Left renal pelvis (tissue), 4 donors: ENCODE measurements at places on chromosomes 1 and 21.

DNA sequence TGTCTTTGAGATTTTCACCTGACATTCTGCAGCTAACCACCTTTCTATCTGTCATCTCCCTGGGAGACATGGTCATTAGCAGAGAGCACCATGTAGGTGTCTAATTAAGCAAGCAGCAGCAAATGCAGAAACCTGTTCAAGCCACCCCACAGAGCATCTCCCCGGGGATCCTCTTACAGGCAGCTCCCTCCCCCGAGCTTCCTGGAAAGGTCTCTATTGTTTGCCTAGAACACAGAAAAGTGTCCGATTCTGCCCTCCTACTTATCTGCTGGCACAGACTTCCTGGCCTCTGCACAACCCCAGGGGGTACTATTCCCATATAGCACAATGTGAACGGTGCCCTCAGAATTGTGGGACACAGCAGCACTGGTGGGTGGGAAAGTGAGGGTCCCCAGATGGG, 46.1 kb downstream of the PLEKHA6 start:
- DNase-seq: no peak

DNA sequence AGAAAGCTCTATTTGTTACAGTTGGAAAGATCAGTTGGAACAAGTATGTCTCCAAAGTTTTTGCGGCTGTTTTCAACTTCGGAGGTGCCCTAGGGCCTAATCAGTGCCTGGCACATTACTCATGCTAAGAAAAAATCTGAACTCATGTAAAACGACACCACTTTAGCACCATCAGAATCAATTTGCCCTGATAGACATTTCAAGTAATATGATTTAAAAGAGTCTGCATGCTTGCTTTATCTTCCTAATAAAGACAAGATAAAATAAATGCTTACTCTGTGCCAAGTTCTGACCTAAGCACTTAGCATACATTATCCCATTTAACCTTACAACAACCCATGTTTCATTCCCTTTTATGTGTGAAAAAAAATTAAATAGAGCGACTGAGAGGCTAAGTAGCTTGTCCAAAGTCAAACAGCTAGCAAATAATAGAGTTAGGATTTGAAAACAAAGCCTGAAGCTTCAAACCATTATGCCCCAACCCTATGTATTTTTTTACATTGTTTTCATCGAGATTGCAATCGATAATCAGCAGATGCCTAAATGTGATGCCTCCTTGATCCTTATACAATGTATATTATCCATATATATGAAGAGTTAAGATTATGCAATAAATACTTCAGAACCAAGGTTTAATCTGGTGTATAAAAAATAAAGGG, 91.3 kb downstream of the DENND1B start:
- no peak for DNase-seq

- no peak for DNase-seq
Observed at GRCh38 chr1:93595743-93596142, 85.9 kb downstream of the BCAR3 start.

- no peak for DNase-seq
Observed at GRCh38 chr1:202192770-202193613, 607 bp upstream of the LGR6 start.

DNA sequence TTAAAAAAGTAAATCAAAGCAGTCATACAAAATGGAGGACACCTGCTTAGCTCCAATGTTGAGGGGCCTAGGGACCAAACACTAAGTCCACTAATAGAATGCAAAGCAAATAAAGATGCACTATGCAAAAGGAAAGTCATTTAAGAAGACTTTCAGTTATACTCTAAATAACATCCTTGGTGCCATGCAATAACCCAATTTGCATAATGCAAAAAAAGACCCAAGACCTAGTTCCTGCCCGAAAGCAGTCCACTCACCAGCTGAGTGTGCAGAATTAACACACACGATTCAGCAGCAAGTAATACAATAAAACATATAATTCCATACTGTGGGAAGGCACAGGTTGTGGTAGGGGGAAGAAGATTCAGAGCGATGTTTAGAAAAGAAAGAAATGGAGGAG, 101.8 kb downstream of the TGFBR3 start:
- no peak for DNase-seq

DNA sequence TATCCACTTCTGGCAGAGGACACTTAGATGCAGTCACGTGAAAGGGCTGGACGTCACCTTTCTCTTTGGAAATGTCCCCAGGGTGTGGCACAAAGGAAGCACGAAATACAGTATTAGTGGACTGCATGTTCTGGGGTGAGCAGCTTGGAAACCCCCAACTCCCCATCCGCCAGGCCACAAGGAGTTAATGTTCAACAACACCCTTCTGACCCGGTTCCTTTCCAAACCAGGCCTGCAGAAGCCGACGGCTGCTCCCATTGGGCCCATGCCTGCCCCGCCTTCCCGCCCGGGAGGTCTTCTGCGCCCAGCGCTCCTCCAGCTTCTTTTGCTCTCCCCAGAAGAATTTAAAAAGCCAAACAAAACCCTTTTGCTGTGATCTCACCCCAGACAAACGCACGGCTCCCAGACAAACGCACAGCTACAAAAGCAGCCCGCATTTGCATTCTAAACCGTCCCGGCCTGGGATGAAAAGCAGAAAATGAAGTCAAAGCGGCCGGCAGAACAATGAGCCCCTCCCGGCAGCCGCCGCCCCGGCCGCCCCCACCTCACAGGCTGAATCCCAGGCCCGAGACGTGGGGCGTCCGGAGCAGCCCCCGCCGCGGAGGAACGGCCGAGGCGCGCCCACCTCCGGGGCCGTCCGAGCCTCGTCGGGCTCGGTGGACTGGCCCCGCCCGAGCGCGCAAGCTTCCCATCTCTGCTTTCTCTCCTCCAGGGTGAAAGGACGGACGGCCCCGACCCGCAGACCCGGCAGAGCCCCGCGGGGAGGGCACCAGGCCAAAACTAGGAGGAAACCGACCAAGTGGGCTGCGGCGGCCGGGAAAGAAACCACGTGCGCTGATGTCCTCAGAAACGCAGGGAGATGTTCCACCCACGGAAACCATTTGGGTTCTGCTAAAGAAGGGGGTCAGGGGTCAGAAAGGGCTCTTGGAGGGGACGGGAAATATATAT, 101.9 kb downstream of the PLPP3 start:
- DNase-seq: no peak

DNA sequence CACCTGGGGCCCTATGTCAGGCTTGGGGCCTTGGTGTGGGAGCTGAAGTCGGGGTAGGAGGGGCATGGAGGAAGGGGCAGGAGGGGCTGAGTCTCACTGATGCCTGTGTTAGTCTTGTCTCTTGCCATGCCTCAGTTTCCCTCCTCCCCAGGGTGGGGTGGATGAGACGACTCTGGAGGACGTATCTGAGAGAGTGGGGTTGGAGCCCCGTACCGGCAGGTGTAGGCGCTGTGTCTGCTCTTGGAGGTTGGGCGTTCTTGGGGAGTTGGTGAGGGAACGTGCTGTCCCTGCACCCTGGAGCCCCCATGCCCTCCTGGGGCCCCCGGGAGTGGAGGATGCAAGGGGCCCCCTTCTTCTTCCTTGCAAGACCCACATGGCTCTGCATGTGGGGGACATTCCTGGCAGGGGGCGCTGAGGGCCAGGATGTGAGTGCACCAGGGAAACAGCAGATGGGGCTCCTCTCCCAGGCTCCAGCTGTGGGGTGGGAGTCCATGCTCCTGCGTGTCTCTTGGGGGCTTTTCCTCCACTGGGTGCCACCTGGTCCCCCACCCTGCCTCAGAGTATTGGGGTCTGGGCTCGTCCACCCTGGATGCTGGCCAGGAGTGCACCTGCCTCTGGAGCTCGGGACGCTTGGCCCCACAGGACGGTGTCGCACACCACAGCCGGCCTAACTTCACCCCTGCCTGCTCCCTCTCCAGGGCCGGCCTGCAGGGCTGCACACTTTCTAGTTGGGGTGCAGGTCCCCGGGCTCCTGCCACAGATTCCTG, 1.4 kb upstream of the TNFRSF14 start:
- DNase-seq: no peak

- no peak for DNase-seq
Observed at GRCh38 chr21:38120984-38121855, 135.6 kb upstream of the KCNJ15 start.

DNA sequence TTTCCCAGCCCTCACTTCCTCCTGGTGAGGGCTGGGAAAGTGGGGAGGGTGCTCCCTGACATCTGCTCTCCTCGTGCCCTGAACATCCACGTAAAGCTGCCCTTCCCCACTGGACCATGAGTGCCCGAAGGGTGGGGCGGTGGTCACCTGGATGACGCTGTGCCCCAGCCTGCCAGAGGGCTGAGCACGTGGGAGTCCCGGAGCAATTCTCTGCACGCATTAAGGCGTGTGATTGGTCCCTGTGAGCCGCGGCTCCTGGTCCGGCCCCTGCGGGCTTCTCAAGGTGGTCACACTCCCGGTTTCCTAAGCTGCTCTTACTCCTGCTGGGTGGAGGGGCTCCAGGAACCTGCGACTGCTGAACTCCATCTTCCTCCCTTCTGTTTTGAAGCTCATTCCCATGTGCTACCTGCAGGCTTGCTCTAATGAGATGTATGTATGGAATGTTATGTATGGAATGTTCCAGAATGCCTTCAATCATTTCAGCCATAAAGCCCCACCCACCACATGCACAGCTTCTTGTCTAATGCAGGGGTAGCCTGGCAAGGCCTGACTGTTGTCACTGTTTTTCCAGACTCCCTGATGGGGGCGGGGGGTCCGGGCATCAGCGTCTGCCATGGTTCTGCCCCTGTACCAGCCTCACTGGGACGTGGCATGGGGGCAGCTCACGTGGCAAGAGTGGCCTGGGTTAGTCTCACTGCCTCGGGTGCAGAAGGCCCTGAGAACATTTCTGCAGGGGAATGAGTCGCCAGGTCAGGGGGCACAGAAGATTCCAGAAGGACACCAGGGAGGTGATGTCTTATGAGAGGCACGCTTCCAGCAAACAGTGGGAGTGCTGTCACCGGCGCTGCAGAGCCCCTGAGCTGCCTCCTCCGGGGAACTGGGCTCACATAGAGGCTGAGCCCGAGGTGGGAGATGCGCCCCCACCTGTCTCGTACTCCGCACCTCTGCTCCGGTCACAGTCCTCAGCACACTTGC, 19.4 kb downstream of the KRTAP10-1 start:
- DNase-seq: no peak

- DNase-seq: no peak
Observed at GRCh38 chr1:159184201-159184600, 12.8 kb downstream of the CADM3 start.

DNA sequence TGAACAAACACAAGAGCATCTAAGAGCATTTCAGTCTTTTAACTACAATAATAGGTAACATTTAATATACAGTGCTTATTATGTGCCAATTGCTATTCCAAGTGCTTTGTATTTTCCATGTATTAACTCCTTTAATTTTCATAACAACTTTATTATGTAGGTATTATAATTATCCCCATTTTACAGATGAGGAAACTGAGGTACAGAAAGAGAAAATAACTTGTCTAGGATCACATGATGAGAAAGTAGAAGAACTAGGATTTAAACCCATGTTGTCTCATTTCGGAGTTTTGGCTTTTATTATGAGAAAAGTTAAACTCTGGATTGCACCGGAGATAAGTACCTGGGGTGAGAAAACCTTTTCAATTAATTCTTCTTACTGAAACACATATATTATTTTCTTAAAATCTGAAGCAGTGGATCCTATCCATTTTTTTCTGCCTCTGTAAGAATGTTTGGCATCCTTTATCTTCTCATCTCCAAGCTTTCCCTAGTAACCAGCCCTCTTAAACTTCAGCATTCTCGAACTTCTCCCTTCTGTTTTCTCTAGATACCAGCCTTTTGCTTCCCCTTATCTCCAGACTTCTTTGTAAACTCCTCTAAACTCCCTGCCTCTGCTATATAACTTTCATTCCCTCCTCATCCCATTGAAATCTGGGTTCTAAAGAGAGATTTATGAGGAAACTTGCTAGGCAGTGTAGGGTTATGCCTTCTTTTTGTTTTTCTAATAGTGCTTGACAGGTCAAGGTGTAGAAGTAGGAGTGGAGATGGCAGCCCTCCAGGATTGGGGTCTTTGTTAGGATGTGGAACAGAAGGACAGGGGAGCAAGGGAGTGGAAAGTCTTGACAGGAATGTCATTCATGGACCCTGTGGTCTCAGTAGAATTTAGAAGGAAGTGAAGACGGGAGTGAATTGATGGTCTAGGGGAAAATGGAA, 28.3 kb downstream of the POU2F1 start:
- no peak for DNase-seq

GRCh38 chr1:147834181-147834580, 68.4 kb upstream of the GJA8 start:
- DNase-seq: no peak
